Activated naive CD4-positive, alpha-beta T cell (primary cell): ENCODE measurements at places on chromosomes 13 and 19.

DNA sequence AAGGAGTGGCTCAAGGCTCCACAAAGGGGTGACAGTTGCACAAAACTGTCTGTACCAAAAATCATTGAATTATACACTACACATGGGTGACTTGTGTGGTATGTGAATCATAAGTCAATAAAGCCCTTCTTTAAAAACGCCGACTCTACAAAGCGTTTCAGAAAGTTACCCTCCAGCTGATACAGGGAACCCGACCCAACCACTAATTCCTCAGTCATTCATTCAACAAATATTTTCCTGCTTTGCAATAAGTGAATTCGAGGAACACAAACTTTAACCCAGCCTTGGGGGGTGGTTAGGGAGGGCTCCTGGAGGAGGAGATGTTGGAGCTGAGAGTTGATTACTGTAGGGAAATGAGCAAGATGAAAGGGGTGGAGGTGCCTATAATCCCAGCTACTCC is 32.0 kb downstream of the LTBP4 start:
- DNase-seq: no peak

GRCh38 chr13:85379433-85379832 is 419.8 kb downstream of the SLITRK6 start:
- DNase-seq: no peak

DNA sequence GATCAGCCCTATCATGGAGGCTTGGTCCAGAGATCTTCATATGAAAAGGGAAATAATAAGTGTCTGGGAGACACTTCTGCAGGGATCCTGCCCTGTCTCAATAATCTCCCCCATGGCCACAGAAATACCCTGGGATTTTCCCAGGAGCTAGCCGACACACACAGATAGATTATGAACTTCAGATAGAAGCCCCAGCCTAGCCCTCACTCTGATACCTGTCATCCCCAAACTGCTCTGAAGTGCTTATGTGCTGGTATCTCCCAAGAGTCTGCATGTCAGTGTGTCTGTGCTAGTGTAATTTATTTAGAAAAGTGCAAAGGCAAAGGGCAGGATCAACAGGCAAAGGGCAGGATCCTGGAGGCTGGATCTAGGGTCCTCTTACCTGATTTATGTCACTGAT is 38.7 kb upstream of the ZNF766 start:
- no peak for DNase-seq

GRCh38 chr19:48501494-48502349 is 9.9 kb downstream of the LMTK3 start:
- no peak for DNase-seq

DNA sequence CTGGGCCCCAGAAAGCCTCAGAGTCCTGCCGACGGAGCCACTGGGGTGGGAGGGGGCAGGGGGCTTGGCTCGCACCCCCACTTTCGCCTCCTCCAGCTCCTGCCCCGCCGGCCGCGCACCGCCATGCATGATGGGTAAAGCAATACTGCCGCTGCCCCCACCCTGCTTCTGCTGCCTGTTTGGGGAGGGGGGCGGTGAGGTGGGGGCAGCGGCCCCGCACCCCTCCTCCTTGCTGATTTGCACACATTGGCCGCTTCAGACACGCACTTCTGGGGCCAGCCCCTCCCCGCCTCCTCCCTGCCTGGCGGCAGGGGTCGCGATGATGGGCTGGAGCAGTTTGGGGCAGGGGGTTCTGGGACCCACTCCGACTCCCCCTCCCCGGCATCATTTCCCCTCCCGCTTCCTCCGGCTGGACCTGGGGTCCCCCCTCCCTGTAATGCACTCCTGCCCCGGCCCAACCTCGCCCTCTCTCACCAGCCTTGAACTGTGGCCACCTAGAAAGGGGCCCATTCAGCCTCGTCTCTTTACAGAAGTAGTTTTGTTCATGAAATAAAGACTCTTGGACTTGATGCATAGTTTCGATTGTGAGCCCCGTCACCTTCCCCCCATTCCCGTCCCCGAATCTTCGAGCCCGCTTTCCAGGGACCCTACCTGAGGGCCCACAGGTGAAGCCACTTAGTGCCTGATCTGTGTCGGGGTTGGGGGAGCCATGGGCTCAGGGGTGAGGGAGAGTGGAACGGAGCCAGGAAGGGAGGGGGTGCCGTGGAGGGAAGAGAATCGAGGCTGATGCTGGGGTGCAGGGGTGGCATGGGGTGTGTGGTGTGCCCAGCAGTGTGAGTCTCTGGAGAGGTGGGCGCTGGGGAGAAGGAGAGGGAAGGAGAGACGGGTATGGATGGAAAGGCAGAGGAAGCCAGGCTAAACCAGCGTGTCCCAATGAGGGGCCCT is 1.4 kb upstream of the HPN start:
- DNase-seq: no peak

DNA sequence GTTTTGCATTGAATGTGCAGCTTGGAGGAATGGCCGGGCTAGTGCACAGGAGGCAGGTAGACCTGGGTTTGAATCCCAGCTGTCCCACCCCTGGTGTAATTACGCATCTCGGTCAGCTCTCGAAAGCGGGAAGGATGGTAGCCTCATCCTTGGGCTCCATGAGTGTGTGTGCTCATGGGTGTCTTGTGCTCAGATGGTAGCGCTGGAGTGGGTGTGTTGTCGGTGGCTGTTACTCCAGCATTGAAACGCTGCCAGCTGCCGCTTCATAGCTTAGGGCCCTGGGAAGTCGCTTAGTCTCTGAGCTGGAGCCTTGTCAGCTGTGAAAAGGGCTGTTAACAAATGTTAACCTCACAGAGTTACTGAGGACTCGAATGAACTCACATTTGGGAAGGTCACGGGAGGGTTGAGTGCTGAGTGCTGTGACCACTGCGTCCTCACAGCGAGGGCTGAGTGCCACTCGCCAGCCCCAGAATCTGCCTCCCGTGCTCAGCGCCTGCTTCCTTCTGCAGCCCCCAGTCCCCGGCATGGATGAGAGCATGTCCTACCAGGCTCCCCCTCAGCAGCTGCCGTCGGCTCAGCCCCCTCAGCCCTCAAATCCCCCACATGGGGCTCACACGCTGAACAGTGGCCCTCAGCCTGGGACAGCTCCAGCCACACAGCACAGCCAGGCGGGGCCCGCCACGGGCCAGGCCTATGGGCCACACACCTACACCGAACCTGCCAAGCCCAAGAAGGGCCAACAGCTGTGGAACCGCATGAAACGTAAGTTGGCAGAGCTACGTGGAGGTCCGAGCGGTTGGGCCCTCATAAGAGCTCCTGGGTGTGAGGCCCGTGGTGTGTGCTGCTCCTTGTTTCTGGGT is 5.2 kb downstream of the LENG8 start:
- DNase-seq: no peak

DNA sequence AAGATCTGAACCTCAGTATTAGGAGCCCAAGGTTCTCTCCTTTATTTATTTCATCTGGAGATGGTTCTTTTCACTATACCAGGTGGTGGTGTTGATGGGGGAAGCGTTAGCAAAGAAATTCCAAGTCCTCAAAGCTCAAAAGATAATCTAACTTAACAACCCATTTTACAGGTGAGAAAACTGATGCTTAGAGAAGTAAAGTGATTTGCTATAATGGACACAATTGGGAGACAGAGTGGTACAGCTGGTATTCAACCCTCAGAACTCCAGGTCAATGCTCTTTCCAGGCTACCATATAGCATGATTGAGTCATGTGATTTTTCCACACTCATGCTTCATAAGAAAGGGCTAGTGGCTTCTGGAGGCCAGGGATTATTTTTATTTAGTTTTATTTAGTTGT is 25.0 kb upstream of the URAD start:
- DNase-seq: no peak

GRCh38 chr19:49017666-49018351 is 918 bp upstream of the LHB start:
- DNase-seq: peak; percentile 22

DNA sequence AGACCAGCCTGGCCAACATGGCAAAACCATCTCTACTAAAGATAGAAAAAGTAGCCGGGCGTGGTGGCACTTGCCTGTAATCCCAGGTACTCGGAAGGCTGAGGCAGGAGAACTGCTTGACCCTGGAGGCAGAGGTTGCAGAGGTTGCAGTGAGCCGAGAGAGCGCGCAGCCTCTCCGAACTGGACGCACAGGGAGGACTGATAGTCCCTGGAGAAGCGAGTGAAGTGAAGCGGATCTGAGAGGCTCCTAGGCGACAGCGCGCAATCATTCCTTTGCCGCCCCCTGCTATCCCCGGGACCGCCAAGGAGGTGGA is 233 bp downstream of the ZNF561 start:
- no peak for DNase-seq

- no peak for DNase-seq
Observed at GRCh38 chr13:95756072-95756471, 79.1 kb downstream of the DNAJC3 start.

- DNase-seq: no peak
Observed at GRCh38 chr19:48556163-48556562, 4.2 kb downstream of the SULT2B1 start.

DNA sequence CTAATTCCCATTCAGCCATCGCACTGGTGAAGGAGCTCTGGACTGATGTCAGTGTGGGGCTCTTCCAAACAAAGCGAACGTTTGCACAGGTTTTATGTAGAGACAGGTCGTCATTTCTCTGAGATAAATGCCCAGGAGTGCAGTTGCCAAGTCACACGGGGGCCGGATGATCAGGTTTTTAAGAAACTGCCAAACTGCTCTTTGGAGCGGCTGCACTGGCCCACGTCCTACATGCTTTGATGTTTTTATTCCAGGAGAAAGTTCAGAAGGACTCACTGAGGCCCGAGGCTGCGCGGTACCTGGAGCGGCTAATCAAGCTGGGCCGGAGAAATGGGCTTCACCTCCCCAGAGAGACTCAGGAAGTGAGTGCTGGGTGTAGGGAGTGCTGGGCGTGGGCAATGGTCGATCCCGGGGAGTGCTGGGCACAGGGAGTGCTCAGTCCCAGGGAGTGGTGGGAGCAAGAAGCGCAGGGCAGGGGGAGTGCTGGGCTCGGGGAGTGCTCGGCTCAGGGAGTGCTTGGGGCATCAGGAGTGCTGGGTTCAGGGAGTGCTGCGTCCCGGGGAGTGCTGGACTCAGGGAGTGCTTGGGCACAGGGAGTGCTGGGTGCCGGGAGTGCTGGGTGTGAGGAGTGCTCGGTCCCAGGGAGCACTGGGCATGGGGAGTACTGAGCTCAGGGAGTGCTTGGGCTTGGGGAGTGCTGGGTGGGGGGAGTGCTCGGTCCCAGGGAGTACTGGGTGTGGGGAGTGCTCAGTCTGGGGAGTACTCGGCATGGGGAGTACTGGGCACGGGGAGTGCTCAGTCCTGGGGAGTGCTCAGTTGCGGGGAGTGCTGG is 10.7 kb downstream of the THOP1 start:
- DNase-seq: no peak

DNA sequence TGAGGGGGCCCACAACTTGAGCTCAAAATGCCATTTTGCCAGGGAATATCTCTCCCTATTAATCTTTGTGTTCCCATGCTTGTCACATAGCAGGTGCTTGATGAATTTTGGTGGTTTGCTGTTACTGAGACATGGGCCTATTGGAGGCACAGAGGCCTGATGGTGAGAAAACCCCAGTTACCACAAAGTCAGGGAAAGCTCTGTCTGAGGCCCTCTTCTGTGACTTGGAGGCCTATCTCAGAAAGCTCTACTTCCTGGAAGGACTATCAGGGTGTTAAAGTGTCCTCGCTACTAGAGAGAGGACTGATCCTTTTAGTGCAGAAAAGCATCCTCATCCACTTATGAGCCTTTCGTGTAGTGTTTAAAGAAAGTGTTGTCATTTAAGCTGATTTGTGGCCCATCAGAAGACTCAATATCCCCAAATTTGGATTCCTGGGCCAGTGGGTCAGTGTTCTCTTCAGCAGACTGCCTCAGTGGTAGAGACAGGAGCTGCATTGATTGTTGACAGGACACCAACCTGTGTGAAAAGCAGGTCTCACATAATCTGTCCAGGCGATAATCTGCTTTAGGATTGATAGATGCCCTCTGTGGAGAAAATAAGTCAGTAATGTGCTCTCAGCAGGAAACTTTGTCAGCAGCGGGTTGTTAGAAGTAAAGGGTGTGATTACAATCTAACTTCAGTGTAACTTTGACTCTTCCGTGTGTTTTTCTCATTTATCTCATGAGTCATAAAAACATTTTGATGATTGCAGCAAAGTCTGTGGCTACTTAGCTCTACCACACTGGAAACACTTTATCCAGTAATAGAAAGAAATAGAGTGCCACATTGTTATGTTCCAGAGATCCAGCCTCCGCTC is 121.0 kb downstream of the AKAP11 start:
- no peak for DNase-seq

GRCh38 chr13:97720896-97721295 is 232.6 kb upstream of the IPO5 start:
- DNase-seq: no peak

- no peak for DNase-seq
Observed at GRCh38 chr13:64088491-64088890, 2672.8 kb upstream of the PCDH20 start.

DNA sequence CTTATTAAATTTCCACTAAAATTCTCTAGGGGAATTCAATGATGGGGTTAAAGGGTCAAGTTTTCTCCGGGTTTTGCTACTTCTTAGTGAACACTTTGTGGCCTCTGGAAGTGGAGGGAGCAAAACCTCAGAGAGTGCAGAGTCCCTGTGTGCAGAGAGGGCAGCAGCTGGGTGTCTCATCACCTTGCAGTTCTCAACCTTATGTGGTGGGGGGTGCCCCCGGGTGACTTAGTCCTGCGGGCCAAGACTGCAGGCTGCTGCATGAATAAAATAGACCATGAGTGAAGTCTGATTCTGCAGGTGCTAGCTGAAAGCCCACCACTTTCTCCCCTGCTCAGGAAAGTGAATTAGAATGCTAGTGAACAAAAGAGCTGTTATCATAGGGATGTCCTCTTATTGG is 191.6 kb downstream of the DLEU7 start:
- no peak for DNase-seq
